ENCODE measurements at places on chromosomes 3 and 15. TPM values are rescaled to one million over a fixed set of nuclear protein-coding genes. Genes with fewer than 3 reads are reported as not detected.

GRCh38 chr15:97168704-97169475 lies 791.6 kb upstream of the ARRDC4 start:
- DNase-seq = no peak

Gene OR5K2
- total RNA-seq = not detected

Gene ZMYND10
- total RNA-seq = 3.8 TPM

Gene LSAMP
- total RNA-seq = 0.27 TPM

Gene C3orf20
- total RNA-seq = under 0.01 TPM
